ENCODE measurements at places on chromosomes 13 and 19. TPM values are rescaled to one million over a fixed set of nuclear protein-coding genes. Genes with fewer than 3 reads are reported as not detected.

- no peak overlapping the region for H3K4me3 ChIP-seq
- no peaks in the 10 kb centered on the region for H3K36me3 ChIP-seq
- H3K27me3 ChIP-seq, result no peaks in the 10 kb centered on the region
- H3K4me1 ChIP-seq, result no peaks in the 10 kb centered on the region
- DNase-seq, result no peak
Measured at GRCh38 chr13:79648191-79648590, 167.2 kb downstream of the NDFIP2 start.

The WASF3 gene
- 23.0 TPM for total RNA-seq

The LACC1 gene
- 27.8 TPM for total RNA-seq

The IL17D gene
- total RNA-seq, result 3.7 TPM

DNA sequence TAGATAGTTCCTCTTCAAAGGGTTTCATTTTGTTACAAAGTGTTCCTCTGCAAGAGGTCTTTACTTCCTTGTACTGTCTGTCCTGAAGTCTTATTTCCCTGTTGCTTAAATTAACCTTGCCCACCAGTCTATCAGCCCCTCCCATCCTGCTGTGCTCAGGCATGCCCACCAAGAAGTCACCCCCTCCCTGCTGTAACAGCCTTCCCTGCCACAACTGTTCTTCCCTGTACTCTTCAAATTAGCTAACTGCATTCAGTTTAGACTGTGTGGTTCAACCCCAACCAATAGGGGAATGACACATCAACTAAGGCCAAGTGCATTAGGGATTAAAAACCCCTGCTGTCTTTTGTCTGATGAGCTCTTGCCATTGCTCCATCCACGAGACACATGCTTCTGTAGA lies 34.4 kb upstream of the ZNF562 start:
- H3K36me3 ChIP-seq, result no peaks in the 10 kb centered on the region
- no peaks in the 10 kb centered on the region for H3K27me3 ChIP-seq
- no peak overlapping the region for H3K4me3 ChIP-seq
- DNase-seq, result no peak
- no peaks in the 10 kb centered on the region for H3K4me1 ChIP-seq

DNA sequence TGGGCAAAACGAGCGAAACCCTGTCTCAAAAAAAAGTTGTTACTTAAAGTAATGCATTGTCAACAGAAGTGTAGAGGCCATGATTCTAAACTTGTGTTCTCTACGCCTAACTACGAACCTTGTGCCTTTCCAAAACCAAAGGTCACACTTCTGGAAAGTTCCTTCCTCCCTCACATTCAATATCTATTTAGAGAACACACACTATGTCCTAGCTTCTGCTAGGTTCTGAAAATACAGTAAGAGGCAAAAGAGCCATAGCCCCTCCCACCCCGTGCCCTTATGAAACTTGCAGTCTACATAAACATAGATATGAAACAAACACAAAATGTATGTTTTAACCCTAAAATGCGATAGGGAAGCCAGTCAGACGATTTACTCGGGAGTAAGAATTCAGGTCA lies 36.4 kb downstream of the RNF6 start:
- no peaks in the 10 kb centered on the region for H3K4me1 ChIP-seq
- no peaks in the 10 kb centered on the region for H3K36me3 ChIP-seq
- peak overlapping the region; percentile 42 for H3K4me3 ChIP-seq
- no peaks in the 10 kb centered on the region for H3K27me3 ChIP-seq
- no peak for DNase-seq

The ELSPBP1 gene
- not detected for total RNA-seq

GRCh38 chr13:31894931-31895330 lies 136.6 kb upstream of the FRY start:
- no peak overlapping the region for H3K4me3 ChIP-seq
- DNase-seq, result no peak
- no peaks in the 10 kb centered on the region for H3K4me1 ChIP-seq
- no peaks in the 10 kb centered on the region for H3K36me3 ChIP-seq
- no peaks in the 10 kb centered on the region for H3K27me3 ChIP-seq

The SNAPC2 gene
- 37.4 TPM for total RNA-seq

The NCAN gene
- total RNA-seq, result not detected

The SMIM44 gene
- total RNA-seq, result not detected

Data from prostate gland (tissue), 2 donors.